ENCODE measurements at places on chromosomes 7 and 10.

DNA sequence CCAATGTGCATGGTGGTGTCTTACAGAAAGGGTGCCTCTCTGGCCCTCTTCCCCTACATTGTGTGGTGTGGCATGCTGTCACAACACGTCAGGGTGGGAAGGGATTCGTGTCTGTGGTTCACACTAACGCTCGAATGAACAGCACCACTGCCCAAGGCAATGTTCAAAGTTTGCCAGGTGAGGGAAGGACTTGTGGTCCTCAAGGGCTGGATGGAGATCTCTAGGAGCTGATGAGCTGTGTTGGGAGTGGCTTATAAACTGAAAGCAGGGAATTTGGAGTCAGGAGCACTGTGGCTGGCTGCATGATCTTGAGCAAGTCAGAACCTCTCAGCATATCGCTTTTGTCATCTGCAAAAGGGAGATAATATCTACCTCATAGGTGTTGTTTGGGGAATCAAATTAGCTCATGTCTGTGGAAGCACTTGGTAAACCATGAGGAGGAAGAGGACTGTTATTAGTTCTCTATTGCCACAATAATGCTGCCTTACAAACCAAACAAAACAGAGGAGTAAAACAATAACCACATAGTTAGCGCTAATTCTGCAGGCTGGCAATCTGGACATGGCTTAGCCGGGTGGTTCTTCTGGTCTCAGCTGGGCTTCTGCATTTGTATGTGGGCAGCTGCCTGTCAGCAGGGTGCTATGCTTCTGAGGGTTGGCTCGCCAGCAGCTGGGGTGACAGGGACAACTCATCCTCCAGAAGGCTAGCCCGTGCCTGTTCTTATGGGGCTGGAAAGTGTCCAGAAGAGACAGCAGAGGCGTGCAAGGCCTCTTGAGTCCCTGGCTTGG lies 22.9 kb upstream of the C10orf105 start:
- no peak for DNase-seq

- no peak for DNase-seq
Measured at GRCh38 chr7:142188846-142189245, 69.0 kb downstream of the PRSS58 start.

GRCh38 chr7:71348821-71349681 lies 217.1 kb downstream of the GALNT17 start:
- DNase-seq = no peak

DNA sequence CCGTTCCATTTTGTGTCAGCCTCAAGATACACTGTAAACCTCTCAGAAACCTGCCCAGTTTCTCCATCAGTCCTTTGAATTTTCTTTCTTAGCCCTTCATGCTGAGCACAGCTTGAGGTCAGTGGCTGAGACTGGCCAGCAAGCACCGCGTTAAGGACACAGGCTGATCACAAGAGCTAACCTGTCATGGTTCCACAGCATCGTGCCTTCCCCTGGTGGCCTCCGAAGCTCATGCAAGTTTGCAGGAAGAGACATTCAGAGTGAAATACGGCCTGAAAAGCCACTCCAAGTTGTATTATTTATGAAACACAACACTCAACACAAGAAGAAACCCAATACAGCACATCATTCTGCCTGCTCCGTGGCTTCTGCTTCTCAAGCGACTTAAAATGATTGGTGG lies 57.0 kb upstream of the PFKP start:
- no peak for DNase-seq

DNA sequence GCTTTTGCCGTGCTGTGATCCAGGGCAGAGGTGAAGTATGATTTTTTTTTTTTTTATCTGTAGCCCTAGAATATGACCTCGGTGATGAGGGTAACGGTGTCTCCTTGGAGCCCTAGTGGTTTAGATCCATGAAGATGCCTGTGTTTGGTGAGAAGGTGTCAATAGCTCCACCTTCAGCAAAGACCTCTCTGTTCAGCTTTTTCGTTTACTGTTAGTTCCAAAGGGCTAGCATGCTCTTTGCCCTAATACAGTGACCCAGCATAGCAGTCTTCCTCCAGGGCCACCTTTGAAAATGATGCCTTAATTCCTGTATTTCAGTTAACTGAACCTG lies 746 bp upstream of the MRPS16 start:
- no peak for DNase-seq

DNA sequence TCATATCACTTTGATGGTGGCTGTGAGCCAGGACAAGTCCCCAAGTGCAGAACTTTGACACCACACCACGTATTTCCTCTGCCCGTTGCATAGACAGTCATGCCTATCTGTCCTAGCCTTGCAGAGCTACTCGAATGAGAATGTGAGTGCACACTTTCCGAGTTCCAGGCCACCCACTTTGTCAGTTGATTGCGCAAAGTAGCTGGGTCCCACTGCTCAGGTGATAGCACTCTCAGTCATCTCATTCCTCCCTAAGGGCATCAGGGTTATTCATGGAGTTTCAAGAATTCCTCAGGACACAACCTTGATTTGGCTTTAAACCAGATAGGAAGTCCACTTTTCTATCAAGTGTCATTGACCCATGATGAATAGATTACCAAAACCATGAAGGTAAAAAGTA lies 19.3 kb downstream of the LSM5 start:
- DNase-seq = no peak

GRCh38 chr10:97123765-97124164 lies 62.0 kb downstream of the SLIT1 start:
- DNase-seq = no peak

GRCh38 chr10:38102880-38103279 lies 8.7 kb downstream of the ZNF37A start:
- no peak for DNase-seq

DNA sequence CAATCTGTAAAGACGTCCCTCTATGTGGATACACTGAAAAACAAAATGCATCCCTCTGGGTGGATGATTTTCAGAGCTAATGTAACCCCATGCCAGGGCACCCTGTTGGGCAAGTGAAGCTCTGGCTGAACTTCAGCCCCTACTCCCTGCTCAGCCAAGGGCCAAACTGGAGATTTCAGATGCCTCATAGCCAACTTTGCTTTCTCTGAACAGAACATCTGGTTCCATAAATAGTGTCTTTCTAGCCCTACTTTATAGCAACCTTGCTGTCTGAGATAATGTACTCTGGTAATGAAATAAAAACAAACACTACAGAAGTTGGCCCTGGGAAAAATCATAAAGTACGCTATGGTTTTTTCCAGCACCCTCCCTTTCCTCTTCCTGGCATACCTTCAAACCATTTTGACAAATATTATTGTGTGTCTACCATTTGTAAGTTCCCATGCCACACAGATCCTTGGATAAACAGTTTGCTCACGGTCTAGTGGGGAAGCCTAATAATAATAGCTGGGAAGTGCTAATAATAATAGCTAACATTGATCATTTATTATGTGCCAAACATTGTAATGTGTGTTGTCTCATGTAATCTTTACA lies 3.4 kb downstream of the ENTPD1 start:
- DNase-seq = no peak

DNA sequence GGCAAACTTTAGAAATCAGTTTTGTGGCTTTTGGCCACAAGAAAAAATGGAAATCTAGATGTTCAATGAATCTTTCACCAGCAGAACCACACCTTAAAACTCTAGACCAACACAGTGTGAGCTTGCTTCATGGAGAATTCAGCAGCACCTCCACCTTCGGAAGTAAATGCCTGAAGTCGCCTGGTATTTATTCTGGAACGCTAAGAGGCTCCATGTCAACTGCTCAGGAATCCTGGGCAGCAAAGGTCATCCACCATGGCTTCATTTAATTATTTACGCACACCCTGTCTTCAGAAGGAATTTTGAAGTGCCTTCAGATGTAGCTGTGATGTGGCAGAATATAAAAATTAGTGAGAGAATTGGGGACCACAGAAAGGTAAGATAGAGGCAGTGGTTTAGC lies 167.7 kb downstream of the GFRA1 start:
- no peak for DNase-seq

DNA sequence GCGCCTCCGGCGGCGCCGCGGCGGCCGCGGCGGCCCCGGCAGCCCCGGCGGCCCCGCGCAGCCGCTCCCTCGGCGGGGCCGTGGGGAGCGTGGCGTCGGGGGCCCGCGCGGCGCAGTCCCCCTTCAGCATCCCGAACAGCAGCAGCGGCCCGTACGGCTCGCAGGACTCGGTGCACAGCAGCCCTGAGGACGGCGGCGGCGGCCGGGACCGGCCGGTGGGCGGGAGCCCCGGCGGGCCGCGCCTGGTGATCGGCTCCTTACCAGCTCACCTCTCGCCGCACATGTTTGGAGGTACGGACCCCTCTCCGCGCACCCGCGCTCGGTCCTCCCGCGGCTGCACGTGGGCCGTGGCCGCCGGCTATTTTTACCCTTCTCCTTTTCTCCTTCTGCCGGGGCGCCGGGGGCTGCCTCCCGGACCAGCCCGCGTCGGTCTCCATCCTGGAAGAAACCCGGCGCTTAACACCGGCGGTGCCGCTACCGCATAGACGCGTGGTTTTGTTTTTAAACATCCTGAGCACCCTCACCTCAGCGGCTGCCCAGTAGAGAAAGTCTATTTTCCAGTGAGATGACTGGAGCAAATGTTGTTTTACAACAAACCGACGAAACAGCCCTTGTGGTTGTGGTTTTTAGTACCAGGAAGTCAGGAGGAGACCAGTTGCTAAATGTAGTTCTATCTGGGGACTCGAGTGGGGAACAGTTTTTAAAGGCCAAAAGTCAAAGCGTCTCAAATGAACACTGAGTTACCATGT lies 1.3 kb downstream of the ZNRF2 start:
- no peak for DNase-seq

- no peak for DNase-seq
Measured at GRCh38 chr7:39735903-39736302, 112.5 kb downstream of the RALA start.

GRCh38 chr10:85642082-85642420 lies 724.5 kb downstream of the GRID1 start:
- DNase-seq = no peak

DNA sequence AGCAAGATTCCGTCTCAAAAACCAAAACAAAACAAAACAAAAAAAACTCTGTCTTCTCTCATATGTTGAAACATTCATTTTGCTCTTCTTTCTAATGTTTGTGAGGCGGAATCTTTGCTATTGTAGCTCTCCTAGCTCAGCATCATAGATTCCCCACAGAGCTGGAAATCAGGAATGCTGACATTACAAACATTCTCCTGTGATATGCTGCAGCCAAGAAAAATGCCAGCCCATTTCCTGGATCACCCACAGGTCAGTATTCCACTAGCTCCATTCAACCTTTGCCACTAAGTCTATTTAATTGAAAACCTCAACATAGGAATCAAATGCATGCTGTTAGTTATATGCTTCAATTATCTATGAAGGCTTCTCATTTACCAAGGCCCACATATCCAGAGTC lies 186.3 kb downstream of the IPMK start:
- no peak for DNase-seq

DNA sequence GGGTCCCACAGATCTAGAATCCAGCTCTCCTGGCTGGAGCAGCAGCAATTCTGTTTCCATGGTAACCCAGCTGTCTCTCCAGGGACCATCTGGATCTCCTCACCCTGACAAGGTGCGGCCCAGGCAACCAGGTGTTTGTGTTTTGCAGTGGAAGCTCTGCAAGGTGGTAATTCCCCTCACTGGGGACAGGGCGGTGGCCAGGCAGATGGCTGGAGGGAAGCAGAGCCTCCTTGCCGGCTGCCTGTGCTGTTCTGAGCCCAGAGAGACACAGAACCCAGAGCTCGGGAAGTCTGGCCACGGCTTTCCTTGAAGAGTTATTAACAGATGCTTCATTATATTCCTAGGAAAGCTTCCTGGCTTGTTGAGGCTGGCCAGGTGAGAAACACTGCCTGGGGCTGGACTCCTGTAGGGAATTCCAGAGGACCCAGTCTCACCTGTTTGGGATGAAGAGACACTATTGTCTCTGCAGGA lies 118.2 kb upstream of the PPIF start:
- no peak for DNase-seq

DNA sequence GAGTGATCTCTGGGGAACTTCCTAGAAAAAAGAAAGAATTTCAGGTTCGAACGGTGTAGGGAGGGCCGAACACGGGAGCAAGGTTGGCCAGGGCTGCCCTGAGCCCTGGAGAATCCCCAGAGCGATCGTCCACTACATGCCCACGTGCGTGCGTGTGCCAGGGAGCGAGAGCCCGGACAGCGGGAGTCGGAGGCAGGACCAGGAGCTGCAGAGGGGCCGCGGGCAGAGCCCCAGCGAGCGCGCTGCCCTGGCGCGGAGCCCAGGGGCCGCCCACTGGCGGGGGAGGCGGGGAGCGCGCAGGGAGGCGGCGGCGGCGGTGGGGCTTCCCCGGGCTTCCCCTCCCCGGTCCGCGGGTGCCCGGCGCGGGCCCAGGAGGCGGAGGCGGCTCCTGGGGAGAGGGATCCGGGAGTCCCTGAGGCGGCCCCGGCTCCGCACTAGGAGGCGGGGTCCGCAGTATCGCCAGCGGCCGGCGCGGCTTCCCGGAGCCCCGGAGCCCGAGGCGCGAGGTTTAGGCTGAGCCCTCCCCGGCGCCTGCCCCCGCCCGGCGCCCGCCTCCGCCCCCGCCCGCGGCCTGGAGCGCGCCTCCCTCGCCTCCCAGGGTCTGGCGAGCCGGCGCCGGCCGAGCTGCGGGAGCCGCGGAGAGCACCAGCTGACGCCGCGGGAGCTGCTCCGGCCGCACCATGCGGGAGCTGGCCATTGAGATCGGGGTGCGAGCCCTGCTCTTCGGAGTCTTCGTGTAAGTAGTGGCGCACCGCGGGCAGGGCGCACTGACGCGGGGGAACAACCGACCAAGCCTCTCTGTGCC lies at the start of gene PLPP4:
PLPP4 (plus strand) TSS at position 602 of the 805 bp plus-strand sequence; CDS start at position 681, 79 bp downstream.
- no peak for DNase-seq

- no peak for DNase-seq
Measured at GRCh38 chr7:54738737-54739136, 20.3 kb downstream of the SEC61G start.

DNA sequence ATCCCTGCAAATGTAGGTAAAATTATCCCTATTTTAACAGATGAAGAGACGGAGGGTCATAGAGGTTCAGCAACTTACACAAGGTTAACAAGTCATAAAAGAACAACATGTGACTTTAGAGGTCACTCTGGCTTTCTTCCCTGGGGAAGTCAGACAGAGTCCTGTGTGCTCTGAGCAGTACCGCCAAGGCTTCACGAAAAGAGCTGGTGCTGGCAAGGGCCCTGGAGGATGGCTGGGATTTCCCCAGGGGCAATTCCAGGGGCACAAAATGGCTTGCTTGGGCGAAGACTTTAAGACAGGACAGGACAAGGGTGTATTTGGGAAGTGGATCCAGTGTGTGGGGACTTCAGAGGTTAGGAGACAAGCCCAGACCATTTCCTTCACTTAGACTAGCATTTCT lies 144.1 kb downstream of the PIP4K2A start:
- no peak for DNase-seq
